DMS 273 treated with DMSO at 0.1 percent for 48 hours (cell line): ENCODE measurements at places on chromosomes 12 and 14.

DNA sequence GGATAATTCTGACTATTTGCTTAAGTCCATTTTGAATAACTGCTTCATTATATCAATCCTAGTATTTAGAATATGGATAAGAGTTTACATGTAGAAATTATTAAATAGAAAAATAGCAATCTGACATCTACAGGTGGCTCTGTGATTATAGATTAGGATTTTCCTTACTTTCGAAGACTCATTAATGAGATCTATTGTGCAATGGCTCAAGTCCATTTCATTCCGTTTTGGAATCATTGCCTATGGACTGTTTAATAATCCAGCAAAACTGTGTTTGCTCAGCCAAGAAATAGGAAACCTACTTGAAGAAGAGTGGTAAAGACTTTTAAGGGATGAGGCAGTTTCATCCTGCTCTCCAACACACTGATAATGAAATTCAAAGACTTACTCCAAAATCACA, 67.8 kb upstream of the SSTR1 start:
- DNase-seq = no peak

DNA sequence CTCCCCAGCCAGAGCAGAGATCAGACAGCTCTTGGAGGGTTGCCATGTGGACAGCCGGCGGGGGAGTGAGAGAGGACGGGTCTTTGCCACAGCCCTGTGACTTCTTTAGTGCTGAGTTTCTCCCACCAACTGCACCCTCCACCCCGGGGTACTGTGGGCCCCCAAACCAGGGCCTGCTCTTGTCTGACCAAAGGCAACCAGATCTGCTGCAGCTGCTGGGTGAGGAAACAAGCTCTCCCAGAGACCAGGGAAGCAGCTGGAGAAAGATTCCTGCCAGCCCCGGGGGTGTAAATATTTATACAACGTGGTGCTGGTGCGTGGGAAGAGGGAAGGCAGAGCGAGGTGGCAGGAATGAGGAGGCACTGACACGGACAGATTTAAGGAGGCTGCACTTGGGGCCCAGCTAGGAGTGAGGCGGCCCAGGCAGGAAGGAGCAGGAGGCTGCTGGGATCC, 14.3 kb upstream of the ZFP36L1 start:
- peak; percentile 71 for DNase-seq

GRCh38 chr12:111405149-111405858, 419 bp upstream of the SH2B3 start:
- peak; percentile 54 for DNase-seq

- no peak for DNase-seq
These were observed 1.6 kb downstream of the ACSS3 start for GRCh38 chr12:81079280-81080076.

DNA sequence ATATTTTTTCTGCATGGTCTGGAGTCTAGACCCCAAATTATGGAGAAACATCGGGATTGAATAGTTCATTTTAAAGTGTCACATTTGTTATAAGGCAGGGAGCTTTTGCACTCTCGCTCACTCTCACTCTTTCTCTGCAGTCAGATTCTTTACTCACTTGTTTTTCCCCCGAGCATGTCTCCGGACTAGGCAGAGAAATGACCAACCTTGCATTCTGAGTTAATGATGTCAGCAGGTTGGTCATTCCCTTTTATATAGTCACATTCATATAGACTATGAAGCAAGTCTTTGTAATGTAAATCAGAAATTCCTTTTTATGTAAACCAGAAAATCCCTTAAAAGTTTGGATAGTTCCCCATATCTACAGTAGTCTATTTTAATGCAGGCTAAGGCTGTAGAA, 4.1 kb downstream of the C12orf75 start:
- DNase-seq = no peak

DNA sequence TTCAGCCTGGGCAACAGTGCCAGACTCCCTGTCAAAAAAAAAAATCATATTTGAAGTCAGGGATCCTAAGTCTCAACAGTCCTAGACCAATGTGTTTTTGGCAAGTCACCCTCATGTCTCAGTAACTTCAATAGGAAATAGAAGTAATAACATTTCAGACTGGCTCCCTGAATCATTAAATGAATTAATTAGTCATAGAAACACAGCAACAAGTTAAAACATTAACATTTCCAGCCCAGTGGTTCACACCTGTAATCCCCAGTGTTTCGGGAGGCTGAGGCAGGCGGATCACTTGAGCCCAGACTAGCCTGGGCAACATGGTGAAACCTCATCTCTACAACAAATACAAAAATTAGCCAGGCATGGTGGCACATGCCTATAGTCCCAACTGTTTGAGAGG, 125.2 kb downstream of the GTF2A1 start:
- no peak for DNase-seq

DNA sequence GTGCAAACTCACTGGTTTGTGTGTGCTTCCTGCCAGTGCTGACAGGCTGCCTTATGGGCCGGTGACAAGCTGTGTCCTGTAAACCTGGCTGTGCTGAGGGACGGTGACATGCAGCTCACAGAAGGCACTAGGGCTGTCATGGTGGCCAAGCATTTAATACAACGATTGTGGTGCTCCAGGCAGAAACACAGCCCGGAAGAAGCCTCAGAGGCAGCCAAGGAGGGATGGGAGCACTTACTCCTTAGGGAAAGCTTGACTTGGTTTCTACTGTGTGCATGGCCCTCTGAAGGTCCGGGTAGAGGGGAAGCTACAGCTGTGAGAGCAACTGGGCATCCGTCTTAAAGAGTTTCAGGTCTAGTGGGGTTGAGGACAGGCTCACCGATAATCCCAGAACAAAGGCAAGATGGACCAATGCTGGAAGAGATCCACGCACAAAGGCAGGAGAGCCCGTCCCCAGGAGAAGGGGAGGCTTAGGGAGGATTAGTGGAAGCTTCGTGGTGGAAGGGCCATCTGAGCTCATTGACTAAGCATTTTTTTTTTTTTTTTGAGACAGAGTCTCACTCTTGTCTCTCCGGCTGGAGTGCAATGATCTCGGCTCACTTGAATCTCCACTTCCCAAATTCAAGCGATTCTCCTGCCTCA, 10.7 kb upstream of the MCRS1 start:
- no peak for DNase-seq

- no peak for DNase-seq
These were observed 374.7 kb downstream of the ALG10 start for GRCh38 chr12:34396861-34397590.

GRCh38 chr14:96050482-96050881, 11.3 kb downstream of the C14orf132 start:
- DNase-seq = no peak

- DNase-seq = no peak
These were observed 458.4 kb upstream of the RGS6 start for GRCh38 chr14:71473843-71474242.

DNA sequence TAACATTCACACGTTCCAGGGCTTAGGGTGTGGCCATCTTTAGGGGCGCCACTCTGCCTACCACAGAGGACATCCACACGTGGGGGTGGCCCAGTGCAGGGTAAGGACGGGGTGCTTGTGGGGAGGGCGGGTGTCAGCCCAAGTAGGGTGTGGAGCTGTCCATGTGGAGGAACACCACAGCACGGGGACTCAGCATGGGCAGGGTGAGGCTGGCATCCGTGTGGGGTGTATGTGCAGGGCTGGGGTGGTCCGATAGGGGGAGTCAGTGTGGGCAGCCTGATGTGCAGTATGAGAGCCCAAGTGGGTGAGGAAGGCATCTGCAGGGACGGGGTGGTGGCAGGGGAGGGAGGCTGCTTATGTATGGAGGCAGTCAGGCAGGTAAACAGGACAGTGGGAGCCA, 17.7 kb downstream of the PSMC1 start:
- DNase-seq = no peak

GRCh38 chr14:92549105-92549858, 35.7 kb downstream of the RIN3 start:
- no peak for DNase-seq

DNA sequence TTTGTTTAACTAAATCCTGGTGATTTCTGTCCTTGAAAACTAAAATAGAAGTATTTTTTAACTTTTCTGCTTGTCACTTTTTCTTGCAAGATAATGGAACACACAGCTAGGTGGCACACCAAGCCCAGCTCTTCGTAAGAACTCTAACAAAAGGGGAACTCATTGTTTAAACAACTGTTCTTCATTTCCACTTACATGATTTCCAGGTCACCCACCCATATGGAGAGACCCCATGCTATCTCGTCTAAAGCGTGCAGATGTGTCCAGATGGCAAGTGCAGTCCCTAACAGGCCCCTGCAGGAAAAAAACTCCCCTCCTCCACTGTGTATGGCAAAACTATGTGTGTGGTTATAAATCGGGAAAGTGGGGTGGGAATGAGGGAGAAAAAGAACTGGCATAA, 43.3 kb upstream of the NT5DC3 start:
- DNase-seq = peak; percentile 14

- DNase-seq = no peak
These were observed 115.7 kb upstream of the IGF1 start for GRCh38 chr12:102596031-102596430.

DNA sequence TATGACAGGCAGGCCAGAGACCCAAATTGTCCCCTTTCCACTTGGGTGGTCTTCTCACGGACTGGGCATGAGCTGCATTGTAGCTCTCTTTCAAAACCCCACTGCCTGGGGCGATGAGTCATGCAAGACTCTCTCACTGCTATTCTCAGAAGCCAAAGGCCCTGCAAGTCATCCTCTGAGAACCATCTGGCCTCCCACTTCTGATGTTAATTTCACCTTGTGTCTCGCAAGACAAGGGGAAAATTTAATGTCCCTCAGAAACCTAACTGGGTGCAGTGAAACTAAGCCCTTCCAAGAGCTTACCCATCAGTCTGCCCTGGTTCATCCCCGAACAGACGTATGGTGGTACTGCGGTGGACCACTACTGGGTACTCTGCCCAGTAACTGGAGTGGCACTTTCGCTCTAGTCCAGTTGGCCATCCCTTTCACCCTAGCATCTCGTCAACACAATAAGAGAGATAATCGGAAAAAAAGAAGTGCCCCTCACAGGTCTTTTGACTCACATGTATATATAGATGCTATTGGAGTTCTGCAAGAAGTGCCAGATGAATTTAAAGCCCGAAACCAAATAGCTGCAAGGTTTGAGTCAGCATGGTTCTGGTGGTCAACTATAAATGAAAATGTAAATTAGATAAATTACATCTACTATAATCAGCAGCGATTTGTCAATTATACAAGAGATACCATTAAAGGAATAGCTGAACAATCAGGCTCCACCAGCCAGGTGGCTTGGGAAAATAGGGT, 31.3 kb upstream of the LALBA start:
- no peak for DNase-seq

DNA sequence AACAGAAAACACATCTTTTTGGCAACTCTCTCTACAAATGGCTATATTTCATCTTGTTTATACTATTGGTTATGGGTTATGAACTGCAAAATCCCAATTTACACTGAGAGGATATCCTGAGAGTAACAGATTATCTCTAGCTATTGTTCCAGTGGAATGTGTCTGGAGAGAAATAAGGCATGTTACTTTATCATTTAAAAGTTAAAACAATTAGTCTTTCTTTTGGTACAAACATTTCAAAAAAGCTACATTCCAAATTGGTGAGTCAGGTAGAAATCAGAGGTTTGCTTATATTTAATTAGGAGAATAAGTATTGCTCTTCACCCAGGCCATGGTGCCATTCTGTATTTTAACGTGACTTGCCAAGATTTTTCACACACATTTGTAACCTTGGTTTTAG, 411.6 kb downstream of the CCER1 start:
- no peak for DNase-seq

DNA sequence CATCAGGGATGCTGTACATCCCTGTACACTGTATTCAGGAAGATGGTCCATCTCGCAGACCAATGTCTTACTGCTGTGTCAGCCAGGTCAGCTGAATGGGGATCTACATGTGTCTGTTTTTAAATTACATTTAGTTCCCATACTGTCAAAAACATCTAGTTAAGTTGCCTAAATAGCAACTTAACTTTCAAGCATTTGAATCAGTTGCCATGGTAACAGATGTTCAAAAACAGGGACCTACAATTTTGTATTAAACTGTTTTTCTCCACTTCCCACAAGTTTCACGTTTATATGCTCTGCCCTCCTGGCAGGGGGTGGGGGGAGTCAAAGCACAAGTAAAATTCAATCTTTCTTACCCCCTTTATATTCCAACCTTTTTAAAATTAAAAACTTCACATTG, 38.3 kb downstream of the C12orf42 start:
- no peak for DNase-seq

- no peak for DNase-seq
These were observed 75.3 kb upstream of the AMN1 start for GRCh38 chr12:31804185-31804504.

- DNase-seq = no peak
These were observed 59.0 kb upstream of the HIF1A start for GRCh38 chr14:61636291-61636690.

GRCh38 chr12:49232940-49233841, 31.7 kb upstream of the TUBA1C start:
- DNase-seq = peak; percentile 3

GRCh38 chr12:57533108-57533507, 10.5 kb downstream of the MBD6 start:
- DNase-seq = no peak

DNA sequence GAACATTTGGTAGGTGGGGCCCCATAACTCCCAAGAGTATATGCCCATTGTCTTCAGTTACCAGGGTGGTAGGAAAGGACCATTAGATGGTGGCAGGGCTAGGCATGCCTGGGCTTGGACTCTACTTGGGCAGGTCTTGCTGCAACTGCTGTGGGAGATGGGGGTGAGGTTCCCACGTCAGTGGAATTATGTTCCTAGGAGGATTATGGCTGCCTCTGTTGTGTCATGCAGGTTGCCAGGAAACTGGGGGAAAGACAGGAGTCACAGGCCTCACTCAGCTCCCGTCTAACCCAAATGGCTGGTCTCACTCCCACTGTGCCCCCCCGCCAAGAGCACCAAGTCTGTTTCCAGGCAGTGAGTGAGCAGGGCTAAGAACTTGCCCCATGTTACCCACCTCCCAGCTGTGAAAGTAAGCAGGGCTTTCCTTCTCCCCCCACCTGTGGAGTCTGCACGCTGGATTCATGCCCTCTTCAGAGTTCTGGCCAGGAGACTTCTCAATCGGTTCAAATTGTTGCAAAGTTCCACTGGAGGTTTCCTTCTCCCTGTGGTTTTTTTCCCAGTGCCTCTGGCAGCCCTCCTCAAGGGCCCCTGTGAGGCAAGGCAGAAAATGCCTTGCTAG, 337.5 kb downstream of the CCDC91 start:
- DNase-seq = no peak
